Hematopoietic multipotent progenitor cell treated with erythropoietin and hydrocortisone succinate and interleukin-3 and kit ligand, for 17 days (in vitro differentiated cells): ENCODE measurements at places on chromosomes 7 and 10.

- peak; percentile 34 for DNase-seq
These were observed 1.6 kb downstream of the C1GALT1 start for GRCh38 chr7:7183838-7184463.

DNA sequence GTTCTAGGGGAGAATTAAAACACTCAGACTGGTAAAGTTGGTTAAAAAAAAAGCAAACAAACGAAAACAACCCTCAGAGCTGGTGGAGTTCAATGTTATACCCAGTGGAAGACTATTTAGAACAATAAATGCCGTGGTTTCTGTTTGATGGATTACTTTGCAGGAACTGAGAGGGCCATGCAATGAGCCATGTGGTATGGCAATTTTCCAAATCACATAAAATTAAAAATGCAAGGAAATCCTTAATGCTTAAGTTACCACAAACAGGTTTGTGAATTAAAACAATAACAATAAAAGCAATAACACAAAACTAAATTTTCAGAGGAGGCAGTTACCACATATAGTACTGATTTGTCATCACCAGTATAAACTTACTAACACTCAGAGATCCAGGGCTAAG, 96.9 kb downstream of the RTKN2 start:
- DNase-seq, result no peak

DNA sequence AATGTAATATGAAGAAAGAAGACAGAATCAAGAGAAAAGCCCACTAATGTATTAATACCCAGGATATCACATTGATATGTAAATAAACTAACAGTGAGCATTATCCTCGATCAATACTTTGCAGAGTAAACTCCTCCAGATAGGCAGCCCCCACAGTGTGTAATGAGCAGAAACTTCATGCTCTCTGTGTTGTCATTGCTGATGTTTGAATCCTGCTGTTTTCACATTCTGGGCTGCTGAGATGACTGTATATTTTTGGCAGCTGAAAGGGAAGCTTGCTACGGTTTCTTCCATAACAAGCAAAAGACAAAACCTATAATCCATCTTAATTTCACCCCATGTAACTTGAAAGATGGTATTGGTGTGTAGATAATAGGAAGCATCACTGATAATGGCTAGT, 15.3 kb upstream of the THSD7A start:
- DNase-seq, result no peak

DNA sequence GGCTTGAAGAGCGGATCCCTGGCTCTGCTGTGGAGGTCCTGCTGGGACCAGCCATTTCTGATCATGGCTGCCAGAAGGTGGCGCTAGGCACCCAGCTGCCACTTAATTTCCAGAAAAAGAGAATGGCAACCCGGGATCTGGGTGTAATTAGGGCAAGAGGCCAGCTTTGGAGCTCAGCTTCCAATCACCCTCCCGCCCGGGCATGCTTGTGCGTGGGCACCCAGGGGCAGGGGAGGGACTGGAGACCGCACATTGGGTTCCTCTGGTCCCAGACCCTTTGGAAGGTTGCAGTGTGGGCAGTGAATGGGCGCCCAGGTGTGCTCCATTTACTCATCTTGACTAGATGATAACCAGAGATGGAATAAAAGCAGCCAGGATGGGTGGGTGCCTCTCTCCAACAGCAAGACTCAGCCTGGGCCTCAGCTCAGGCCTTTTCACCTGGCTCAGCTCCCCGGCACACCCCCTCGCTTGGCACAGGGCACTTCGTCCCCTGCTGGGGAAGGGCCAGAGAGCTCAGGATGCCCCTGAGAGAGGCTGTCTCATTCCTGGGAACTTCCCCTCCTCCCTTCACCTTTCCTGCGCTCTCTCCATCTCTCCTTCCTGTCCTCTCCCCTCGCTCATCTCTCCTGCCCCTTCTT, 14.7 kb downstream of the FAM241B start:
- no peak for DNase-seq

DNA sequence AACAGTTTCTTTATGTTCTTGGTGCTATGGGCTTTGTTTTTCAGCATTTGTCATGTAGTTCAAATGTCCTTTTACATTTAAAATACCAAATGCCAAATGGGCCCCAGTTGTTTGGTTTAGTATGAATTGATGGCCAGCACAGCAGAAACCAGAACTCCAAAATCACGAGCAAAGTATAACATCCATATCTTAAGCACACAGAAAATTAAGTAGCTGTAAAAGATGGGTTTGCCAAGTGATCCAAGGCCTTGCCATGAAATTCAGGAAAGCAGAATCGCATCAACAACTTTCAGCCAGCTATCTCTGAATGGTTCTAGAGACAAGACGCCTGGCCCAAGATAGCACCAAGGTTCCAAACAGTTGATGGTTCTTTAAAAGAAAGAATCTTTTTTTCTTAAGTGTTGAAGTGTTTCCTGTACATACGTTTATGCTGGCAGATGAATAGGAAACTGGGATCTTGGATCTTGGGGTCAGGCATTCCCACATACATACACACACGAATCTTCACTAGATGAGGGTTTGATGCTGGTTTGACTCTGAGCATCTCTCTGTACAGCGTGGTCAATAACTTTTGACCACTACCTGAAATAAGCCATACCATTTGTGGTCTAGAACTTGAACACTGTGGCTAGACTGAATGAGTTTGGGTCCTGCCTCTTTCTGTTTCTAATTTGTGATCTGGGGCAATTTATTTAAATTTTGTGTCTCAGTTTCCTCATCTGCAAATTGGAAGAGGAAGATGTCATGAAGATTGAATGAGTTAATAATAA, 711.8 kb downstream of the KCNMA1 start:
- DNase-seq, result no peak

DNA sequence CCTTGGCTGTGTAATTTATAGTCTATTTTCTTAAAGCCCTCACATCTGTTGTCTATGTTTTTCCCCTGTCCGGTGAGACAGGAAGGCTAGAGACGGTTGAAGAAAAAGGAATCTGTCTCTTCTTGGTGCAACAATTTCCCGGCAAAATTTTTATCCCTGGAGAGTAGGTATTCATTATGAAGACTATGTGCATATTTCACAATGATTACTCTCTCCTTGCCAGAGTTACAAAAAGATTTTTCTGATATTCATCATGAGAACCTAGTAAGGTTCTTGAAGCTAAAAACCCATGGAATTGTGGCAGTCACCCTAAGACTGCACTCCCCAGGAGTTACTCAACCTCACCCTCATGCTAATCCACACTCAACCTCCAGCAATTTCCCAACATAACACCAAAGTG, 55.0 kb upstream of the GHITM start:
- DNase-seq, result no peak

DNA sequence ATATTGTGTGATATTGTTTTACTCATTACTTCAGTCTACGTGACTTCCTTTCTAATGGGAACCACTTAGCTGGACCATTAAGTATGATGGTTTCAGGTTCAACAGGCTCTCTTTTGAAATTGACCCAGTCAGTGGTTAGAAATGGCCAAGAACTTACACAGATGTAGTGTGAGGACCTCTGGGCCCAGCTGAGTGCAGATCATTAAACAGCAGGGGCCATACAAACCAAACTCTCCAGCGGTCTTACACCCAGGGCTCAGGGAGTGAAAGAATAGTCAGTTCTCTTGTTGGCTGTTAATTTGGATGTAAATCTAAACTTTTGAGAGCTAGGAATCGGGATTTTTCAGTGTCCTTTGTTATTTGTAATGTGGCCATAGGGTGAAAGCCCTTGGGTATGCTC, 107.3 kb downstream of the CELF2 start:
- DNase-seq, result no peak

DNA sequence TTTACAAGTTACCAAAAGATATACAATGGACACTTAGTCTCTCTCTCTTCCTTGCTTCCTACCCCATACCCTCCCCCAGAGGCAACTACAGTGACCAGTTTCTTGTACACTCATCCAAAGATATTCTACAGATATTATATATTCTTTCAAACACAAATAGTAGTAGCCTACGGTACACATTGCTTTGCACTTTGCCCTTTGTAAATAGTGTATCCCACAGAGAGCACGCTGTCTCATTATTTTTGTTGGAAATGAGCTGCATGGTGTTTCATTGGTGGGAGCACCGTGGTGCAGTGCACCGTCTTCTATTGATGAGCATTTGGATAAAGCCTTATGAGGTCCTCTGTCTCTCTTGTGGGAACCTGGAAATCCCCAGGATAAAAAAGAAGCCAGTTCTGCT, 24.2 kb downstream of the STRA8 start:
- DNase-seq, result no peak

GRCh38 chr7:100061518-100062193, 12.1 kb downstream of the ZSCAN21 start:
- DNase-seq, result peak; percentile 67

- no peak for DNase-seq
These were observed 14.4 kb downstream of the MARCHF5 start for GRCh38 chr10:92305133-92306072.

GRCh38 chr10:119379466-119380071, 162.9 kb downstream of the RGS10 start:
- DNase-seq, result no peak

DNA sequence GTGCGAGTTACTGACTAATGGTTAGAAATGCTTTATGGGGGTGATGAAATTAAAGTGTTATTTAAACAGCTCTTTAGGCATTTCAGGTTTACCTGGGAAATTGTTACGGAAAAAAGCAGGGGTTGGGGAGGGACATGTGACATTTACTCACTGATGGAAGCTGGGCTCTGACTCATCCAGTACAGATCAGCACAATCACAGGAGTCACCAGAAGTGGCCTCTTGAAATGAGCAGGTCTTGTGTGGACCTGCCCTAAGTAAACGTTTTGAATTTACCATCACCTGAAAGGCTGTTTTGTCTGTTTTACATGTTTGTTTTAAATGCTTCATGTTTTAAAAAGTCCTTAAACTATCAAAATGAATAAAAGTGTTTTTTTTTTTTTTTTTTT, 2.3 kb downstream of the GLRX3 start:
- peak; percentile 50 for DNase-seq

GRCh38 chr7:128854396-128854795, 8.3 kb upstream of the ATP6V1F start:
- DNase-seq, result no peak

DNA sequence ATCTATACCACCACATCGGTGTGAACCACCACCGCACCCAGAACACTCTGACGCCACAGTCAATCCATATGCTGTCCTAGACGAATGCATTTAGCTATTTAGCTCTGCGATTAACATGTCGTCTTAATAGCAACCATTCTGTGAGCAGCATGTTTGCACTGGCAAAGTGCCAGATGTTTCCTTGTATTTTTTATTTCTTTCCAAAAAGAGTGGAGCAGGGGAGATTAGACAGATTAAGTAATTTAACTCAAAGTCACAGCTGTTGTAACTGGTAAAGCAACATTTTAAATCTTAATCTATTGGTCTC, 57.0 kb upstream of the ARL4A start:
- no peak for DNase-seq

DNA sequence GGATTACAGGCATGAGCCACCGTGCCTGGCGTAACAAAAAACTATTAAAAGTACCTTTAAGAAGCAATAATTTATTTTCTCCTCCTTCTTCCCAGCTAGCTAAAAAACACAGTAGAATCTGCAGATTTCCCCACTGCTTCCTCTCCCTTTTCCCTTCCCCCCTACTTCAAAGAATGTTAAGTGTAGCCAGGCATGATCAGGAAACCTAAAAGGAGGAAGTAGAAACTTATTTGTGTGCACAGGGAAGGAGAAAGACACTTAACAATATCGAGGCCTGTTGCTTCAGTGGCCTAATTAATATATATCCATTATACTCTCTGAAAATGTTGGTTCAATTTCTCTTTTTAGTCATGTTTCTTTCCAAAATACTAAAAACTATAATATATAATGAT, 127.7 kb downstream of the NRBF2 start:
- no peak for DNase-seq

DNA sequence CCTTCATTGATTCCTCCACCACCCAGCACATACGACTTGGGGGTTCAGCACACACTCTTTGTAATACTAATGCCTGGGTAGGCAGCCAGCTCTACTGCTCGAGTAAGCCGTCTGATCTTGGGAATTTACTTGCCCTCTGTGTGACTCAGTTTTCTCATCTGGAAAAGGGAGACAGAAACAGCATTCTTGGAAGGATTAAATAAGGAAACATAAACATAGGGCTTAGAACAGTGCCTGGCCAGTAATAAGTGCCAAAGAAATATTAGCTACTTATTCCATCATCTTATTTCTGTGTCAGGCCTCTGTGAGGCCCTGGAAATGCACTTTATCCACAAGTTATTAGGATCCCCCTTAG, 130.1 kb downstream of the TNS3 start:
- no peak for DNase-seq

DNA sequence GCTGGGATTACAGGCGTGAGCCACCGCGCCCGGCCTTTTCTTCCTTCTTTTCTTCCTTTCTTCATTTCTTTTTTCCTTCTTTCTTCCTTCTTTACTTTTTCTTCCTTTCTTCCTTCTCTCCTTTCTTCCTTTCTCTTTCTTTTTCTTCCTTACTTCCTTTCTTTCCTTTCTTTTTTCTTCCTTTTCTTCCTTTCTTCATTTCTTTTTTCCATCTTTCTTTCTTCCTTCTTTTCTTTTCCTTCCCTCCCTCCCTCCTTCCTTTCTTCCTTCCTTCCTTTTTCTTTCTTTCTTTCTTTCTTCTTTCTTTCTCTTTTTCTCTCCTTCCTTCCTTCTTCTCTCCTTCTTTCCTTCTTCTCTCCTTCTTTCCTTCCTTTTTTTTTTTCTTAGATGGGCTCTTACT, 47.0 kb upstream of the CUX1 start:
- no peak for DNase-seq

- DNase-seq, result no peak
These were observed 97.4 kb downstream of the AVL9 start for GRCh38 chr7:32592701-32593100.

- DNase-seq, result no peak
These were observed 1.5 kb downstream of the PON1 start for GRCh38 chr7:95322854-95323253.

DNA sequence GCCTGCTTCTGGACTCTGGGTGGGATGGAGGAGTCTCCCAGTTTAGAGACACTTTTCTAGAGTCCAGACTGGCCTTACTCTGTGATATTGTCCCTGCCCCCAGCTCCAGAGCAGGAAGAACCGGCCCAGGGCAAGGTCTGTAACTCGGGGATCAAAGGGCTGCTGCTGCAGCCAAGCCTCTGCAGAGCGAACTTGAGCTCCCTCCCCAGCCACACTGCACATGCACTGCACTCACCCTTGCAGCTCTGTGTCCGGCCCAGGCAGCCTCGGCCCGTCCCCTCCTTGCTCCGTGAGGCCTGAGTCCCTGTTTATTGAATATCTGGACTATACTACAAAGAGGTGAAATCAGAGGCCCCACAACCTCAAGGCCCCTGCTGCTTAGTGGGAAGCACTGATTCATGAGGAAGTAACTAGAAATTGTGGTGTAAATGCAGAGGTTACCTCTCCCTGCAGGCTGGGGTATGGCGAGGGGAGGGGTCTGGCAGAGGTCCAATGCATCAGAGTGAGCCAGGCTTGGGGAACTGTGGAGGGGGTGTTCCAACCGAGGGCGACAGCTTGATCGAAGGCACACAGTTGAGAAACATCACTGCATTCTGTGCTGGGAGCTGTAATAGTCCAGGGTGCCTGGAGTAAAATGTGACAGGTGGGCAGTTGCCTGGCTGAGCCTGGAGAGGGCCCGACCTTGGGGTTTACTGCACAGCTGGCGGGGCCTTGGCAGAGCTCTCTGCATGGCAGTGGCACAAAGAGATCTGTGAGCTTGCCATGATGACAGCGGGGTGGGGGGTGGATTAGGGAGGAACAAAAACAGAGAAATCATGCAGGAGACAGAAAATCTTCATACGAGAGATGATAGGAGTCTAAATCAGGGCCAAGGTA, 49.1 kb downstream of the AOC1 start:
- DNase-seq, result no peak
